ENCODE measurements at places on chromosomes 16 and 17.

GRCh38 chr17:35338230-35338629 lies 35.2 kb downstream of the SLFN11 start:
- no peak for DNase-seq

- DNase-seq, result no peak
Observed at GRCh38 chr17:81804559-81805399, 829 bp downstream of the GCGR start.

DNA sequence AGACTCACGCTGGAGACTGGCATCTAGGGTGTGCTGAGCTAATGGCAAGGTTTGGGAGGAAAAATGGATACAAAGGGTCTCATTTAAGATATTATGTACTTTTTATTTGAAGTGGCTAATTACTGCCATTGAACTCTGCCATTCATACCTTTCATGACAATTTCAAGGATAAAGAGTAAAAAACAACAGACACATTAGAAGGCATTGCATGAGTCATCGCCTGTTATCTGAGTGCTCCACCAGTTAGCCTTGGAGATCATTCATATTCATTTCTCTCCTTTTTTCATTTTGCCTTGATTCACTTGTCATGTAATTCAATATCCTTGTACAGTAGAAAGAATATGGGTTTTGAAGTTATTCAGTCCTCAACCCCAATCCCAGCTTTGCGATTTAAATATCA lies 109.5 kb downstream of the CDH8 start:
- no peak for DNase-seq

- DNase-seq, result no peak
Observed at GRCh38 chr17:57375770-57376225, 119.5 kb downstream of the MSI2 start.

DNA sequence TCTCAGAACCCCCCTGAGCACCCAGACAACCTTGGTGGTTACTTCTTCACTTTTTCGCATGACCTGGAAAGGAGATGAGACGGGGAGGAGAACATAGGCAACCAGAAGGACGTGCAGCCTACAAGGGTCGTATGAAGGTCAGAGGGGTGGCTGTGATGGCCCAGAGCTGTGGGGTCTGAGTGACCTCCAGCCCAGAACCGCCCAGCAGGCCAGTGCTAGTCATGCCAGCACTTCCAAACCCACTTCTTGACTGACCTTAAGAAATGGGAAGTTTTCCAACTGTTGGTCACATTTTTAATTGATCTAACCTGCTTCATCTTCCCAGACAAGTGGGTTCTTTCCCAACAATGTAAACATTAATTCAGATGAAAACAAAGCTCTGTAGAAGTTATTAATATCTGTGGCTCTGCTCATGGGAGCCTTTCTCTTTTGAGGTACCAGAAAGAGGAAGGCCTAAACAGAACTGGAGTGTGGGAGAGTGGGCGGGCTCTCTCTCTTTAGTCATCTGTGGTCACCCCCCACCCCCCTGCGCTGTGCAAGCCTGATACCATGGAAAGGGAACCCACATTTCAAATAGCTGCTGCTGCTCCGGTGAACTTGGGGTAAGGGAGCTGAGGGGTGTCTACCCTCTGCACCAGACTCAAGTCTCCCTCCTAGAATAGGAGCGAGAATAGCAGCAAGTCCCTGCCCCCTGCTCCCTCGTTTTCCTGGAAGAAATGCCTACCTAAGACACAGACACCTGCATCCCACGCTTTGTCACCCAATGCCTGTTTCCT lies 101.6 kb downstream of the RAB11FIP4 start:
- peak; percentile 36 for DNase-seq

GRCh38 chr17:1511290-1511689 lies 5.1 kb downstream of the INPP5K start:
- no peak for DNase-seq

Data from KG1 (cell line).